NCI-H1417 (cell line): ENCODE measurements at places on chromosomes 12 and 14.

- peak; percentile 24 for DNase-seq
These were observed 71.8 kb downstream of the CCDC60 start for GRCh38 chr12:119406308-119406707.

GRCh38 chr14:73567951-73568885, 795 bp upstream of the ACOT2 start:
- peak; percentile 70 for DNase-seq

DNA sequence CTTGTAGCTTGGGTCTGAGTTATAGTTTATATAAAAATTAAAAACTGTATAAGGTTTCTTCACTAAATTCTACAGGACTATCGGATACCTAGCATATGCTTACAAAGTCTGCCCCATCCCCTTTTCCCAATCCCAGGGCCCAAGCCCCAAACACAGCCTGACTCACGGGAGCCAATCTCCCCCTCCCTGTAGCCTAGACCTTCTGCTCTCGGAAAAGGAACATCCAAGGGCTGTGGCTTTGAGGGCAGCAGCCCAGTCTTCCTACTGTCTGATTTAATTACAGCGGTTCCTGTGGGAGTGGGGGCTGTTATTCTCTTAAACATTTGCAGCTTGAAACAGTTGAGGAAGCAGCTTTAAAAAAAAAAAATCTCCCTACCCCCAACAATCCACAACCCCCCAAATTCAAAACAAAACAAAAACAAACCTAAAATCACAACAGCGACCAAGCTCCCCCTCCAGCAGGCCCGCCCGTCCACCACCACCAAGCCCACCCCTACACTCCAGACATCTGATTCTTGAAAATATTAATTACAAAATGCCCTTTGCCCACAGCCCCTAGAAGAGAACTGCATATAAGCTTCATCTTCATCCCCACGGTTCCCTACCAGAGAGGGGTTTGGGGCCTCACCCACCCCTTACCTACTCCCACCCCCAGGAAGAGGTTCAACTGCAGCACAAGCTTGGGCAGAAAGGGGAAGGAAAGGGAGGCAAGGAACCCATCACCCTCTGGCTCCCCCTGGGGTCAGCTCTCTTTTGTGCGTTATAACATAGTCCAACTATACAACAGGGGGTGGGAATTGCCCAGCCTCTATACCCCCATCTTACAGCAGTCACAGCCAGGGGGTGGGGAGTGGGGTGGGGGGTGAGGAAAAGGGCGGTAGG, 1.1 kb upstream of the PRKAG1 start:
- DNase-seq: no peak

DNA sequence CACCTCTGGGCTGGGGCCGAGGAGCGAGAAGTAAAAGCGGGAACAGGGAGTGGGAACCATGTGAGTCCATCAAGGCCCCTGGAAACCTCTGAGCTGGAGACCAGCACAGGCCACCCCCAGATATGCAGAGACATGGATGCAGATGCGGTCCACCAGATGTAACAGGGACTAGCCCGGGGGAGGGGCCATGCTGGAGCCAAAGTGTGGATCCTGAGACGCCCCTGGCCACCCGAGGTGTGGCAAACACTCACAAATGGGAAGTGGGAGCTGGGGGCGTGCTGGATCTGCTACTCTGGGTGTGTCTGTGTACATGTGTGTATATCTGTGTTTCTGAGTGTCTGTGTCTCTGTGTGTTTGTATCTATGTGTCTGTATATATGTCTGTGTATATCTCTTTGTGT, 12.8 kb downstream of the MYL2 start:
- no peak for DNase-seq

- no peak for DNase-seq
These were observed 907.5 kb upstream of the ATXN7L3B start for GRCh38 chr12:73629893-73630831.

GRCh38 chr14:70726651-70727375, 82.5 kb downstream of the MAP3K9 start:
- DNase-seq: no peak

DNA sequence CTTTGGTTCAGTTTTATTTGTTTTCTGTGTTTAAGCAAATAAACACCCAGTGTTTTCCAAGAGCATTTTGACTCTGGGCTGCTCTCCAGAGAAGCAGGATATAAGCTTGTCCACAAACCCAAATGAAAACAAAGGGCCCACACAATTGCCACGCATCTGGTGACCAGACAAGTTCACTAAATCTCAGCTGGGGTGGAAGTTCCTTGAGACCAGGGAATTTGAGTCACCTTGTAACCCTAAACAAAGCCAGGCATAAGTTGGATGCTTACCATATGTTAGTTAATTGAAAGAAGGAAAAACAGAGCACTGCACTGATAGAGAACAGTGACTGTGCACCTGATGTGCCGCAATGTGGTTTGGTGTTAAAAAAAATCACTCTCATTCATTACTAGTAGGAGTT, 1.6 kb upstream of the TXNRD1 start:
- DNase-seq: no peak

GRCh38 chr12:127381043-127381668, 885.8 kb upstream of the TMEM132C start:
- peak; percentile 73 for DNase-seq

DNA sequence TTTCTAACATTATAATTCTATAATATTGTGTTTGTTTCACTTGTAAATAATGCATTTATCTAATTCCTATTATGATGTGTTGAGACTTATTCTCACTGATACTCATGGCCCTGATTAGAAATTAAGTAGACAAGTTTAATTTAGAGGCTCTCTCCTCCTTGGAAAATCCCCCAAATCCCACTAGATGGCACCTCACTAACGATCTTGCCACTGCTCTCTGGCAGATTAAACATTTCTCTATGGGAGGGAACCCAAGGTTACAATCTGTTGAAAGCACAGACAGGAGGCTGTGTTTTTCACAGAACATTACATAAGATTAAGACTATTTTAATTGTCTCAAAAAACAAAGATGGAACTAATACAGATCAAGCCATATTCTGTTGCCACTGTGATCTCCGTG, 318.7 kb downstream of the LRFN5 start:
- peak; percentile 71 for DNase-seq

- no peak for DNase-seq
These were observed 31.4 kb upstream of the C14orf180 start for GRCh38 chr14:104547998-104548700.

GRCh38 chr14:49425921-49426320, 160.3 kb downstream of the RPS29 start:
- DNase-seq: no peak

- no peak for DNase-seq
These were observed 16.5 kb upstream of the DYRK2 start for GRCh38 chr12:67632005-67632404.

DNA sequence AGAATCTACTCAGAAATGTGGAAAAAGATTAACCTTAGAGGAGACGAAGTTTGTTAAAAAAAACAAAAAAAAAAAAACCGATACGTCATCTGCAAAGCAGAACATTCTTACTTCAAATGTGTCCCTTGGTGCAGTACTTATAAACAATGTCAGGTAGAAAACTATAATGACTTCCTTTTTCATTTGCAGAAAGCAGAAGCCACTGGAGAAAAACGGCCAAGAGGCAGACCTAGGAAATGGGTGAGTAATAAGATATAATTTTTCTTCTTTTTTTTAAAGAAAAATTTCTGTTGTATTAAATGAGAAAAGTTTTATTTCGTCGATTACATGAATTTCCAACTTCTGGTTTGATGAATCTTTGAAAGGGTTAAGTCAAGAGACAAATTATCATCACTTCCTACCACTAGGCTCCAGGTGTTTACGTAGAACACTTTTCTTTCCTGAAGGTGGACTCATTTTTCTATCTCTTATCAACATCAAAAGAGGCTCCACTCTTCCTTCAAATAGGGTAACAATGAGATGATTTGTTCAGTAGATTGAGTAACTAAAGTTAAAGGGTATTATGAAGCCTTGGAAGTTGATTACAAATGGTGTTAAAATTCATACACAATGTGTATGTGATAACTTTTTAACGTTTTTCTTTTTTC, 14.2 kb downstream of the HMGA2 start:
- no peak for DNase-seq

GRCh38 chr14:57085801-57086200, 182.9 kb downstream of the EXOC5 start:
- DNase-seq: peak; percentile 52

DNA sequence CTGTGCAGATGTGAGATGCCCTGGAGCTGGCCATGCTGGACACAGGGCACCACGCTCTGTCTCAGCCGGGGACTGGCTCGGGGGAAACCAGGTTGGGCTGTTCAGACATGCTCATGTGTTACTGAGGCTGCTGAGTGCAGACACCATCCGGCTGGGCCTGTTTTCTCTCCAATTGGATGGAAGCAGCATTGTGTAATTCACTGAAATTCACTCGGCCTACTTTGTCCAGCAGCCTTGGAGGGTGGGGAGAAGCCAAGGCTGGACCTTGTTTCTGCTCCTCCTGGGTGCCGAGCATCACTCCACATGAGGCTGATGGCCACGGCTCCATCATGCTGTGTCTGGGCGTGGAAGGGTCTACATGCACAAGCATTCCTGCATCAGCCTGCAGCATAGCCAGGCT, 130.7 kb downstream of the SMOC1 start:
- DNase-seq: no peak

DNA sequence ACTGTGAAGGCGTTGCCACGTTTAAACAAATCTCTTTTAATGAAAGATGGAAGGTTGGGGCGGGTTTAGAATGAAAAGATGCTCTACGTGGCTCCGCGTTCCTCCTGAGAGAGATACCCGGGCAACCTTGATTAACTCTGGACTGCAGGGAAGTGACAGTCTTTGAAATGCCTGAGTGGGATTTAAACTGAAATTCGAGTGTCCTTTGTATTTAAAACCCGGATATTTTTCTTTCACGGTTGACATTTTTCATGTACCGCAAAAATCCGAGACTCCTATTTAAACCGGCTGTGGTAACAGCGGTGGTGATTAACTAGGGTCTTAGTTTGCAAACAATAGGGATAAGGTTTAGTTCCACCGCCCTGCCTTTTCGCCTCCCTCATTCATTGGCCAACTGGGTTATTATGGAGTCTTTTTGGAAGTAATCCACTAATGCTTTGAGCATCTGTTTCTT, 707 bp downstream of the G2E3 start:
- peak; percentile 79 for DNase-seq

- no peak for DNase-seq
These were observed 92.0 kb downstream of the SLC2A13 start for GRCh38 chr12:40013847-40014246.
